NCI-H1048 (cell line): ENCODE measurements at places on chromosomes 11 and 22.

GRCh38 chr11:83249972-83250593 is 36.1 kb downstream of the CCDC90B start:
- no peak for DNase-seq

- DNase-seq, result no peak
Measured at GRCh38 chr11:134573857-134574256, 161.8 kb upstream of the B3GAT1 start.

DNA sequence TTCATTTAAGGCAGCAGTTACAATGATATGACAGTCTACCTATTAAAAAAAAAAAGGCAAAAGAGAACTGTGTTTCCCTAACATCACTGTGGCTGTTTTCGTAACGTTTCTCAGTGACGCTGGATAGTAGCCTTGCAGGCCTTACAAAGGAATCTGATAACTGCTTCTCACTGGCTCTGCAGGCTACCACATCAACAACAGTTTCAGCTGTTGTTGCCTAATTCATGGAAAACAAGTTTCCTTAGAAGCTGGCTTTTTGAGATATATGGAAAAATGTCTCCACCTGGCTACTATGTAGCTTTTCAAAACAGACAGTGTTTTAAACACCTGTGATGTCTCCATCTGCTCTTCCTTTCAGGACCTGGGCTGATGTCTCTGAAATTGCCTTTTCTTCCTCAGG is 3.8 kb downstream of the OR51V1 start:
- no peak for DNase-seq

- no peak for DNase-seq
Measured at GRCh38 chr22:35961480-35962295, 66.9 kb downstream of the RBFOX2 start.

DNA sequence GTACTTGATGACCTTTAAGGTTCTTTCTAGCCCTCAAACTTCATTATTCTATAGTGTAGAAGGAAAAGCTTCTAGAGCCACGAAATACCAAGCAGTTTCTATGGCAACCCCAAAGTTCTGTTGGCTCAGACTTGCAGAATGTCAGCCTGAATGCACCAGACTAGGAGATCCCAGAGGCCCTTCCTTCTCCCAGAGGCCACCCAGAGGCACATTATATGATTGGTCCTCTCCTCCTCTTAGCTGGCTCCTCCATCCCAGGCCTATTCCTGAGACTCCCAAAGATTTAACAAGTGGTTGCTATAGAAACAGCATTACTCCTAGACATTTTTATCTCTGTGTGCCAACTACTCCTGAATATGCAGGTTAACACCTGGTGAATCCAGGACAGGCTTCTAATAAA is 69.2 kb upstream of the CCDC90B start:
- DNase-seq, result no peak

DNA sequence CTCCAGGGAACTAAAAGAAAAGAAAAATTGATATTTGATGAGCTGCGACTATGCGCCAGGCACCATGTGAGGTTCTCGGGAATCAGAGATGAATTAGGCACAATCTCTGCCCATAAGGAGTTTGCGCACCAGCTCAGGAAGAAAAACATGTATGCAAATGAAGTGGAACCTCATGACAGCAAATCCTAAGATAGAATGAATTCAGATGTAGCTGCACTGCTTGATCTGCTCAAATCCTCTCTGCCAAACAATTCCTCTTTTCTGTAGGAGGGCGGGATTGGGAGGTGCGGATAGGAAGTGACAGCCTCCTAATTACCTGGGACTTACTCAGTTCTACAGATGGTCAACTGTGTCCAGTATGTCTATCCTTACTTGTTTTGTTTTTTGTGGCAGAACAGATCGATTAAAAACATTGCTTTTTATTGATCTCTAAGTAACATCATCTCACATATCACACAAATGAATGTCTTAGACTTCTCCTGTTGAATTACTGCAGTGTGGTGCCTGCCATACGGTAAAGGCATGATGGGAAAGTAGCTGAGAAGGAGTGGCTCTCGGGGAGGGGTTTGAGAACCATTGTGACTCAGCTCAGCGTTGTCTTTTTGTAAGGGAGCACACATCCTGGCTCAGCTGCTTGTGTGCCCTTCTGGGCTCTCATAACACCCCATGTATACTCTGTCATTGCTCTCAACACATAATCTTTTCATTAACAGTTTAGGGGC is 13.9 kb downstream of the CRTAM start:
- no peak for DNase-seq

GRCh38 chr11:127233998-127234397 is 233.4 kb upstream of the KIRREL3 start:
- no peak for DNase-seq

DNA sequence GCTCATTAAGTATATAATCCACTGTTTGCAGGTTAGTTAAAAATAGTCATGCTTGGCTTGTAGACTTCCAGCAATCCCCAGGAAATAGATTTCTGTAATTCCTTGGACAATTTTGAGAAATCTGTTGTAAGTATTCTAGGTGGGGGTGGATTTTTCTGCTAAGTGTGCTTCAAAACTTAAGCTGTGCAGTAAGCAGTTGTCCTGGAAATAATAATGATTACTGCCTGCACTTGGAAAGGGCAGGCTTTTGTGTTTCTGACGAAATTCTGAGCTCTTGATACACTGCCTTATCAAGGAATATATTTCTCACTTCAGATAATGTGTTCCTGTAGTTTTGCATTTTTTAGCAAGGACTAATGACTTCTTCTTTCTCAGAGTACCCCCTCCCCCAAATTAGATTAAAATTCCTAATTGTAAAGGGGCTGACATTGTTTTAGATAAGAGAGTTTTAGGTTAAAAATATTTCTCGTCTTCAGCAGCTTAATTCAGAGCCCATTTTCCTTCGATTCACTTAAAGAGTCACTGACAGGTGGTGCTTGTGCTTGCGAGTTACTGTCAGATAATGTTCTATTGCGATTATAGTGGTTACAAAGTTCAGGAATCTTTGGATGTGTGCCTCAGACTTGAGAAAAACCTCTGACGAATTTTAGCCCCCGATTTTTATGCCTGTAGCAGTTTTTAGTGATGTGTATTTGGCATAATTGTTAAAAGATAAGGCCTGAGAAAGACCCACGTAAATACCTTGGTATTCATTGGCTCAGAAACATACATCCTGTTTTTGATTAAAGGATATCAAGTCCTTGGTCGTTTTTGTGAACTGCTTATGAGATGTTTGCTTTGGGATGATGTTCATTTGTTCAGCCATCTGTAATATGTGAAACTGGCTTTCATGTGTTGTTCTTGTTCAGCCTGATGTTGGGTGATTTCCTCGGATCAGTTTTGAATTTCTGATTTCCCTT is 120.5 kb downstream of the HIPK3 start:
- DNase-seq, result no peak

GRCh38 chr11:101288392-101288791 is 158.8 kb upstream of the PGR start:
- no peak for DNase-seq
